ENCODE measurements at places on chromosomes 1 and 21.

DNA sequence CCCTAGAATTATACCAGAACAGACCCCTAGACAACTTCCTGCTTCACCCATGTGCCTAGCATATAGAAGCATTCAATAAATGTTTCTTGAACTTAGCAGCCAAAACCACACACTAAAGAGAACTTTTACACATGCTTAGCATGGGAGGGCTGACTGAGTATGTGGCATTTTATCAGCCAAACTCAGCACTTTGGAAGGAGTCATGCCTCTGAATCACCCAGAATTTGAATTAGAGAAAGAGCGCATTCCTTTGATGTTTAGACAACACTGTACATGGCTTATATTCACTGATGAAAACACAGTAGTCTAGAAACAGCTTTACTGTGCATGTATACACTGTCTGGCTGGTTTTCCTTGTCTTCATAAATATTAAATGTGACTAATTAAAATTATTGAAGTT, 26.1 kb downstream of the SPAG17 start:
- DNase-seq: no peak

DNA sequence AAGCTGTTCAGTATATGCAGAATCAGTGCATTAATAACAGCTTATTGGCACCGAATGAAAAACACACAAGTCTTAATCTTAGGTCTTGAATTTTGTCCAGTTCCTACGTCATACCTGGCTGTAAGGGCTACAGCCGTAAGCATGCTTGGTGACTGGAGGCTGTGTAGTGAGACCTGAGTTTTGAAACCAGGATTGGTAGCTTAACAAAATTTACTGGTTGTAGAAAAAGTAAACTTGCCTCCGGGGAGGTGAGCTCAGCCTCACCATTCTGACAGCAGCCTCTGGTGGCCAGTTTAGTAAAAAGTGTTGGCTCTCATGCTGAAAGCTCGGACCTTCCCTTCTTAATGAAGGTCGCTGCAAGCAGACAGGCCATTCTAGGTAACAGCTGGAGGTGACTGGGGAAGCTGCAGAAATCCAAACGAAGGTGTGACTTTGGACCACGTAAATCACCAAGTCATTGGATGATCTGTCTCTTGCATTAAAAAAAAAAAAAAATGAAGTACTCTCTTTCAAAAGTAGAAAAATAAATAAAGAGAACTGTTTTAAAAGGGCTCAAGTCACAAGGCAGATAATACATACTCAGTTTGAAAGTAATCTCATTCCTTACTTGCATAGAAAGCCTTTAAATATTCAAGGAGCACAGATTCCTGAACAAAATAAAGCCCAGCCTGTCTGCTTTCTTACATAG, 48.9 kb downstream of the HLCS start:
- DNase-seq: no peak

DNA sequence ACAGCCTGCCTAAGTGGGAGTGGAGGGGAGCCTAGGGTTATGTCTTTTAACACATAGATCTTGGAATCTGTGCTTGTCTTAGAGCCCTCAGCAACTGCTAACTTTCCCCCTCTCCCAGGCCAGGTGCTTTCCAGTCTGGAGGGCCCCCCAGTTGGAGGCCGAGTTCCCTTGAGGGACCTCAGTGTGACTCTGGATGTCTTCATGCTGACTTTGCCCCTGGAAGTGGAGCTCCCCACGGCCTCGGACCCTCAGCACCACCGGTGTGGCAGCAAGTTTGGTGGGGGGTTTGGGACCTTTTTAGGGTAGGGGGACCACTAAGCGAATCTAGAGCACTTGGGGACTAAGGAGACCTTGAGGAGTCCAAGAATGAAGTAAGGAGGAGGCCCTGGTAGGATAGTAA, 22.9 kb downstream of the HYI start:
- no peak for DNase-seq

DNA sequence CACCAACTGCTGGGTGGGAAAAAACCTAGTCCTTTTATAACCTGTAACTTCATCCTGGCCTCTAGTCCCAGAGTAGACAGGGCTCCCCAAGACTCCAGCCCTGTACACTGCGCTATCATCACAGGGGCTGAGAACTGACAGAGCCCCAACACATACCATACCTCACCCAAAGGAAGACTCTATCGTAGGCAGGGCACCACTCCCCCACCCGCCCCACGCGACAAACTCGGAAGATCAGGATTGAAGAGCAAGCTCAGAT, 15.8 kb downstream of the INPP5B start:
- DNase-seq: no peak

- no peak for DNase-seq
Observed at GRCh38 chr1:18010945-18011344, 96.7 kb upstream of the IGSF21 start.

- DNase-seq: no peak
Observed at GRCh38 chr1:156894001-156894400, 483 bp downstream of the PEAR1 start.

GRCh38 chr21:35099310-35099709, 50.2 kb upstream of the RUNX1 start:
- DNase-seq: no peak

DNA sequence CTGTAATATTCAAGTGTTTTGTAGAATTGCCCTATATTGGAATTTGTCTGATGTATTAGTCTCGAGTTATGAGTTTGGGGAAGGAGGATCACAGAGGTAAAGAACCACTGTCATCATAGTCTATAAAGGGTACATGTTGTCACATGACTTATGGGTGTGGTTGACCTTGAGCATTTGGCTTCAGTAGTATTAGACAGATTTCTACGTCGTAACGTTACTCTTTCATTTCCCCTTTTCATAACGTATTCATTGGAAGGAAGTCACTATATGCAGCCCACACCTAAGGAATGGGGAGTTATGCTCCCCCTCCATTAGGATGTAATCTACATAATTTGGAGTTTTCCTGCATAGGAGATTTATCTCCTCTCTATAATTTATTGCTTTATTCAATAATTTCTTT, 110.1 kb upstream of the VAV3 start:
- DNase-seq: no peak

GRCh38 chr1:31572323-31573104, 3.8 kb upstream of the TINAGL1 start:
- DNase-seq: no peak

DNA sequence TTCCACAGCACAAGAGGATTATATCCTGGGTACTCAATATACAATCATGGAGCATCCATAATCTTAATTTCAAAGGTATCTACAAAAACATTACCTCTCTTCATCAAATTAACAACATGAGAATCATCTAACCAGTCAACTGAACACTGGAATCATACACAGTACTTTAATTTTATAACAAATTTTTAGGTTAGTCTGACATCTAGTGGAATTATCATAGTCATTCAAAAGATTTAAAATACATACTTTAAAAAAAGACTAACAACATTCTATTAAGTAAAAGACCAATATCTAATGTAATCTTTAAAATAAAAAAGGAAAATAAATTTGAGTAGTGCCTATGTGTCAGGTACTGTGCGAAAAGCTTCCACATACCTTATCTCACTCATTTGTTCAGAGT, 16.8 kb upstream of the SH3GLB1 start:
- DNase-seq: no peak

GRCh38 chr1:164709541-164710278, 150.7 kb downstream of the PBX1 start:
- DNase-seq: no peak

DNA sequence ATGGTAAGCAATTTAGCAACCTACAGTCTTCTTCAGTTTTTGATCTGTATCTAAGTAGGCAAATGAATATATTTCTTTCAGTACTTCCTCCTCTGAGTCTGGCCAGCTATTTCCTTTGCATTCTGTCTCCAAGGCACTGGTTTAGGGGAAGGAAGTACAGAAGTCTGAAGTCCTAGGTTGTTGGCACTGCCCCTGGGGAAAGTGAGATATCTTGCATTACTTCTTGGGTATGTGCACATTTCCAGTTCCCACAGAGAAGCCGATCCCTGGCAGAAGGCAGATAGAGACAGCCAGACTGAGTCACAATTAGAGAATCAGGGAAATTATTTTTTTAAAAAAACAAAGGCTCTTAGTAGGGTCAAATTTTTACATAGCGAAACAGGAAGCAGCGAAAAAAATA, 98.8 kb downstream of the RASAL2 start:
- no peak for DNase-seq

GRCh38 chr1:206686478-206687249, 2.0 kb downstream of the MAPKAPK2 start:
- DNase-seq: peak; percentile 11

DNA sequence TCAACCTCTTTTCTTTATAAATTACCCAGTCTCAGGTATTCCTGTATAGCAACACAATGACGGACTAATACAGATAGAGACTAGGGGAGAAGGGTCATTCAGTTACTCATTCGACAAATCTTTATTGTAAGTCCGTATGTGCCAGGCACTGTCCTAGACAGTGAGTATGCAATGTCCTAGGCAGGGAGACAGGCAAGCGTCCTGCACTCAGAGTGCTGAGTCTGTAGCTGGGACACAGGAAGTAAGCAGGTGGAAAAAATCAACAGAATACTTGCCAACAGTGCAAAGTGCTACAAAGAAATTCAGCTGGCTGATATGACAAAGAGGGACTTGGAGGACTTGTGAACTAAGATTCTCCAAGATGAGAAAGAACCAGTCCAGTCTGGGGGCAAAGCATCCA, 92.2 kb upstream of the ZBTB40 start:
- DNase-seq: no peak

GRCh38 chr1:95953015-95953414, 719.0 kb downstream of the RWDD3 start:
- DNase-seq: no peak

DNA sequence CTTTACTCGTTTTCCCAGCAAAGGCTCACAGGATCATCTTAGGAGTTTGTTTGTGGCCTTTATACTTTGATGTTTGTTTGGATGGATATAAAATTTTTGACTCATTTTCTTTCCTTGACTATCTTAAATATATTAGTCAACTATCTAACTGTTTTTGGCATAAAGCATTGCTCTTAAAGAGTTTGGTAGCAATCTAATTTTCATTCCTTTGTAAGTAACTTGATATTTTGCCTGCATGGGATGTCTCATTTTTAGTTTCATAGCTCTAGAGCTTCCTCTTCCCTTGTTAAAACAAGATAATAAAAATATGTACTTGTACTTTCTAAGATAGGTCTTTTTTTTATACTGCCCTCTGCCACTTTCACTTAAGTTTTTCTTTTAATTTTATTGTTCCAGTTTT, 161.9 kb downstream of the MAGI3 start:
- DNase-seq: no peak

- DNase-seq: no peak
Observed at GRCh38 chr1:47853059-47853458, 144.1 kb downstream of the TRABD2B start.

DNA sequence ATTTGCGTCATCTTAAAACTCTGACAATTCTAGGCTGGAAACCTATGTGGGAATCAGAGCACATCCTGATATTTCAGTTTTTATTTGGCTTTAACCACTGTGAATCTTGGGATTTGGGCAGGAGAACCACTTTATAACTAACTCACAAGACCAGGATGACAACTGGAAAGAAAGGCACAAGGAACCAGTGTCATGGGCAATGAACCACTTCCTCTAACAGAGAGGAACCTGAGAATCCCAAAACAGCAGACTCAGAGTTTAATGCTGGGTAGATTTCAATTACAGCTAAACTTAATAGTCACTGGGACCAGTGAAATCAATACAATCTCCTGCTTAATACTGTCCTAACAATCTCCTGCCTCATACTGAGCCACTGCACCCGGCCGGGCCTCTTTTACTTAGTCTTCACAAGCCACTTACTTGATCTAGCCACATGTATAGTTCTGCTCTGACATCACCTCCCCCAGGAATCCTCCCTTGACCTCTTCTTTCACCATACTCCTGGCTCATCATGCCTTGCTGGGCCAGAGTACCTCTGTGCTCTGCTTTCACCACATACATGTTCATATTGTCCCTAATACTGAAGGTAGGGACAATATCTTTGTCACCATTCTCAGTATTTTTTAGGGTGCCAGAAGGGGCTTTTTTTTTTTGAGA, 20.2 kb upstream of the SLFNL1 start:
- no peak for DNase-seq

GRCh38 chr1:23613191-23614031, 54.1 kb upstream of the ID3 start:
- DNase-seq: peak; percentile 89

GRCh38 chr1:78760858-78761257, 111.2 kb downstream of the IFI44 start:
- no peak for DNase-seq

- peak; percentile 13 for DNase-seq
Observed at GRCh38 chr1:8814865-8815264, 2.6 kb downstream of the RERE start.

GRCh38 chr1:51301844-51302162, 28.6 kb downstream of the TTC39A start:
- DNase-seq: no peak

GRCh38 chr1:178574345-178574744, 61.4 kb downstream of the TEX35 start:
- no peak for DNase-seq

DNA sequence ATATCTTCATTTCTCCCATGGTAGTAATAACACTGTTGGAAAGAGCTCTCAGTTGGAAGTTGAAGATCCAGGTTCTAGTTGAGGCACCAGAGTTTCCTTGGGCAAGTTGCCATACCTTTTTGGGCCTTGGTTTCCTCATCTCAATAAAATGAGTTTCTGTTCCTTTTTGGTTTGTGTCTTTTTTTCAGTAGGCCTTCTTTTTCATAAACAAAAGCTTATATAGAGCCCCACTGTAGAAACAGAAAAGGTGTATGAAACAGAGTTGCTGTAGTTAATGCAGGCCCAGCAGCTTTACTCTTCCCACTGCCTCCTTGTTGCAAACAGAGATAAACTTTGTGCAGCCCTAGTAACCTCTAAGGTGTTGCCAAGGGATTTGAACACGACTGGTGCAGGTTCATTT, 41.7 kb downstream of the WNT4 start:
- DNase-seq: no peak

DNA sequence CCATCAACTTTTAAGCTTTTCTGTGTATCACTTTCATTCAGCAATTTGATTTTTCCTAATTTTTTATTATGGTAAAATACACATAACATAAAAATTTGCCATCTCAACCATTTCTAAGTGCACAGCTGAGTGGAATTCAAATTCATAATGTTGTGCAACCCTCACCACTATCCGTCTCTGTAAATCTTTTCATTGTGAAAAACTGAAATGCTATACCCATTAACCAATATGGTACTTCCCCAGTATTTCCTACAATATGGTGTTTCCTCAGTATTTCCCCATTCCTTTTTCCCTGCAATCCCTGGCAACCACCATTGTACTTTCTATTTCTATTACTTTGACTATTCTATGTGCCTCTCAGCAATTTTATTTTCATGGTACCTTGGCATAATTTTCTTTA, 6.8 kb downstream of the STPG1 start:
- DNase-seq: no peak

All from CD4-positive, CD25-positive, alpha-beta regulatory T cell (primary cell).